ENCODE measurements at places on chromosomes 7 and 10.

DNA sequence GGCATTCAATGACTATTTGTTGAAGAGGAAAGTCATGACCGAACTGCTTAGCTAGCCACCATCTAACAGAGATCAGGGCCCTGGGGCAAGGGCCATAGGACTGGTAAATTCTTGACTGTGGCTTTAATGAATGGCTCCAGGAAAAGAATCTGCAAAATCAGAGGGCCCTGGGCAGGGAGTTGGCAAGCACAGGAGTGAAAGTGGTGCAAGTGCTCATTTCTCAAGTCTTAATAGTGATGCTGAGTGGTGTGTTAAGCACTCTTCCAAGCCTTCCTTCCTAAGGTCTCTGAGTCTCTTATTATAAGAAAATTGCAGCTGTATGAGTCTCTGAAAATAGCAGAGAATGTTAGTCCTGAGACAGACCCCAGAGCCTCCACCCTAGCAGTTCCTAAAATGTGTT is 46.3 kb upstream of the EGR2 start:
- DNase-seq: no peak

GRCh38 chr10:31866118-31866670 is 62.4 kb downstream of the ARHGAP12 start:
- DNase-seq: peak; percentile 46

GRCh38 chr10:103724771-103725170 is 130.6 kb downstream of the SH3PXD2A start:
- DNase-seq: no peak

GRCh38 chr10:24518411-24518810 is 205.3 kb downstream of the ARHGAP21 start:
- no peak for DNase-seq

DNA sequence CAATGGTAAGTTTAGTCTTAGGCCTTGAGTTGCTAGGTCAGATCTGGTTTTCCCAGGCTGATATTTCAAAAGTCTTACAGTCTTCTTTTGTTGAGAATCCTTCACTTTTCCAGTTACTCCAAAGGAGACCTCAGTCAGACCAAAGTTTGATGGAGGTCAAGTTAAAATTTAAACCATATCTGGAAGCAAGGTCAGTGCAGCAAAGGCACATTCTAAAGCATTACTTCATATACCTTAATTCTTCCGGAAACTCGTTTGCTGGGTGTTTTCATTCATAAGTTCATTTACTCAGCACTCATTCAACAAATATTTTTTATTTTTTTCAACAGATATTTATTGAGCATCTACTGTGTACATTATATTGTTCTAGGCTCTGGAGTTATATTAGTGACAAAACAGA is 403.0 kb upstream of the LRGUK start:
- no peak for DNase-seq

GRCh38 chr10:55369670-55370420 is 568.8 kb upstream of the PCDH15 start:
- peak; percentile 65 for DNase-seq

GRCh38 chr10:46226900-46227558 is 59.8 kb upstream of the ANTXRL start:
- DNase-seq: no peak

- DNase-seq: no peak
Observed at GRCh38 chr7:135538376-135538775, 19.3 kb upstream of the NUP205 start.

DNA sequence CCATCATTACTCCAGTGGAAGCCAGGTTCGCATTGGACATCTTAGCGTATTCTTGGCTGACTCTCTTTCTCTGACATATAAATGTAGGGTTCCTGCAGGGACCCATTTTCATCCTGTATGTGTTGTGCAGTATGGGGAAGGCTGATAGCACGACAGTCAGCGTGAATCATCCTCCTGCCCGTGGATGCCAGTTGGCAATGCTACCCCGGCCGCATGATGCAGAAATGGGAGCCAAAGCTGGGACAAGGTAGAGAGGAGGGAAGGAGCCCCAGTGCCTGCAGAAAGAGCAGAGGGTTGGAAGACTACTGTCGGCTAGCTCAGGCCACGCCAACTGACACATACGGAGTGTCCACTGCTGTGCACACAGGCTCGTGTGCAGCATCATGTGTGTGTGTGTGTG is 251.6 kb downstream of the SKAP2 start:
- DNase-seq: no peak

GRCh38 chr10:102865620-102866019 is 3.6 kb upstream of the AS3MT start:
- no peak for DNase-seq

DNA sequence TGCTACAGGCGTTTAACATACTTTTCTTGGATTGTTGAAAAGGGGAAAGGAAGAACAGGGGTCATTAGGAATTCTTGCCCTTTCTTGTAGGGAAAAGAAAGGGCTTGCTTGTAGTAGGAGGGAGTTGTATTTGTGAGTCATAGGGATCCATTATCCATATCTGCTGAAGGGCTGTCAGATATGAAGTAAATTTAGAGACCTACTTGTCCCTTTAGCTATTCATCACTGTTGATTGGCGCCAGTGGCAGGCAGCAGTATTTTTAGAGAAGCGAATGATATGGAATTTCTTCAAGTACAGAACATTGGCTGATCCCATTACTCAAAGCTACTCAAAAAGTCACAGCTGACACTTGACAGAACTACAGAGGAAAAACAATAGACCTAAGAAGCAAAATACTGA is 97.7 kb downstream of the CELF2 start:
- DNase-seq: no peak

DNA sequence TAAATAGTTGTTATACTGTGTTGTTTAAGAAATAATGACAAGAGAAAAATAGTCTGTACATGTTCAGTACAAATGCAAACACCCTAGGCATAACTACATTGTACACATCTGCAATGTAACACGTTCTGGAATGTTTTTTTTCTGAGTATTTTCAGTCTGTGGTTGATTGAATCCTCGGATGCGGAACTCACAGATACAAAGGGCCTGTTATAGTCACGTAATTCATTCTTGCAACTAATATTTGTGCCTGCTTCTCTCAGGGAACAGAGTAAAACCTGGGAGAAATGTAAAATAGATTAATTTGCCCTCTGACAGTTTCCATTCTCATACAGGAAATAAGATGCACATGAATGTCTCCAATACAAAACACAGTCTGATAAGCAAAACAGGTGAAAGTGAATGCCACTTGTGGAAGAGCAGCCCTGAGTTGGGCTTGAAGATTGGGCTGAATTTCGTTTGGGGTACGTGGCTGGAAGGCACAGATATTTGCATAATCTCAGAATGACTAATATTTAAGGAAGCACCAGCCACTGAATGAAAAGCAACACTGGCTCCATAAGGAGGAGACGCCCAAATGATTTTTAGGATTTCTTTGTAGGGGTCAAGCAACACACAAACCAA is 19.1 kb downstream of the DENND2A start:
- DNase-seq: no peak

DNA sequence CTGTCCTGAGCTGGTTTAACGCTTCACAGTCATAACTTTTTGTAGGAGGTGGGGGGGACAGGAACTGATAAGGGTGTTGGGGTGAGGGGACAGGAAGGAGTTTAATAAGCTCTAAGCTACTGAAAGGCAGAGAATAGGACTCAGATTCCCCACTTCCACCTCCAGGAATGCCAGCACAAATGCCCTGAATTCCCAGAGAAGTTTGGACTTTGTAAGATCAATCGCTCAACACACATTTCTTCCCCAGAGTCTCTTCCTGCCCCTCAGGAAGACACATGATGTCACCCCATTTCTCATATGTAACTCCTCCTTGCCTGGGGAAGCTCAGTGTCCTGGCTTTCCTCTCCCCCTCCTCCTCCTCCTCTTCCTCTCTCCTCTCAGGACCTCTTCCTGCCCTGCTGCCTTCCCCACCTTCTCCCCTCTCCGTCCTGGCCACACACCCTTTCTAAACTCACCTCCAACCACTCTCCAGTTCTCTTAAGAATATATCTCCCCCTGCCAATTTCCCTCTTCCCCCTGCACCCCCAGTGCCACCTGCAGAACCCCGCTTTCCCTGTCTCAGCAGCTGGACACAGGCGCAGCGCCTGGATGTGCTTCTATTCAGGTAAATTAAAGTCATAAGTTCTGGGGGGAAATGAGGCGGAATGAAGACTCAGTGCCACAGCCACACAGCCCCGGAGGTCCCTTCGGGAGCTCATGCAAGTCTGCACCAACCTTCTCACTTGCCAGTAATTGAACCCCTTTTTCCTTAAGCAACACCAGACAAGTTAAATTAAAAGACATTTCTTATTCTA is 5.3 kb upstream of the LOXL4 start:
- no peak for DNase-seq

GRCh38 chr7:1695800-1696454 is 25.9 kb downstream of the ELFN1 start:
- no peak for DNase-seq

- DNase-seq: no peak
Observed at GRCh38 chr7:119620769-119621168, 652.2 kb upstream of the KCND2 start.

GRCh38 chr7:137469858-137470257 is 126.3 kb upstream of the PTN start:
- DNase-seq: no peak

- DNase-seq: no peak
Observed at GRCh38 chr10:86263209-86263608, 103.4 kb downstream of the GRID1 start.

DNA sequence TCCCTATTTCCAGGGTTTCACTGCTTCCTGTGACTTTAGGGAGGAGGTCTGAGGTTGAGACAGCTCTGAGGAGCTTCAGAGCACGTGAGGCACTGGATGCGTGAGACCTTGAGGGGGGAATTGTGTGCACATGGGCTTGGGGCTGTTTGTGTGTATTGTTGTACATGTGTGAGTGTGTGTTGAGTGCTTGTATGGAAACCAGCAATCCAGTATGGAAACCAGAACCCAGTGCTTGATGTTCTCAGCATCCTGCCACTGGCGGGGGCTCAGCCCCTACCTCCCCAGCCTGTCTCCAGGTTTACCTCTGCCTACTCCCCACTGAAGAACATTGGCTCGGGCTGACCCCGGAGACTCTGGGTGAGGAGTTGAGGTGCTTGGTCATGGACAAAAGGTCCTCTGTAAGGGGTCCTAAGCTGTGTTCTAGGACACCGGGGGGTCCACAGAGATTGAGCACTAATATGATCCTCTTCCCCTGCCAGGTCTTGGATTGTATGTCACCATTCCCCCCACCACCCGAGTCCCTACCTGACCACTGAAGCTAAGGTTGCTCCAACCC is 20.8 kb downstream of the SFTPD start:
- DNase-seq: no peak

DNA sequence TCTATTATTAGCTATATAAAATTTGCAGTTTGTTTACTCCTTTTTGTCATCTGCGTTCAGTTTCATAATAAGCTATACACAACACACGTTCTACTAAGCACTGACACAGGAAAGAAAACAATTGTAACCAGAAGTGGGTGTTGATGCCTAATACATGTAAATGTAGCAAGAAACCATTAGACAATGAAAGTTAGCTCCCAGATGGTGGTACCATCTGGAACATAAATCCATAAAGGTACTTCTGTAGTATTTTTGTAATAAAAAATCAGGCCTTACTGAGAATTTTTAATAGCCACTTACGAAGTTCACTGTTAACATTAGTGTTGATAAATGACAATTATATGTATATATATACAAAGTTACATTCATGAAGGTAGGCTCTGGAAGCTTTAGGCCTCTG is 194.7 kb downstream of the KCND2 start:
- no peak for DNase-seq

- peak; percentile 50 for DNase-seq
Observed at GRCh38 chr7:138000081-138000701, 1.7 kb downstream of the CREB3L2 start.

GRCh38 chr10:132729810-132730572 is 56.0 kb downstream of the NKX6-2 start:
- no peak for DNase-seq

GRCh38 chr7:142886866-142887265 is 1.3 kb upstream of the TRPV6 start:
- DNase-seq: no peak

DNA sequence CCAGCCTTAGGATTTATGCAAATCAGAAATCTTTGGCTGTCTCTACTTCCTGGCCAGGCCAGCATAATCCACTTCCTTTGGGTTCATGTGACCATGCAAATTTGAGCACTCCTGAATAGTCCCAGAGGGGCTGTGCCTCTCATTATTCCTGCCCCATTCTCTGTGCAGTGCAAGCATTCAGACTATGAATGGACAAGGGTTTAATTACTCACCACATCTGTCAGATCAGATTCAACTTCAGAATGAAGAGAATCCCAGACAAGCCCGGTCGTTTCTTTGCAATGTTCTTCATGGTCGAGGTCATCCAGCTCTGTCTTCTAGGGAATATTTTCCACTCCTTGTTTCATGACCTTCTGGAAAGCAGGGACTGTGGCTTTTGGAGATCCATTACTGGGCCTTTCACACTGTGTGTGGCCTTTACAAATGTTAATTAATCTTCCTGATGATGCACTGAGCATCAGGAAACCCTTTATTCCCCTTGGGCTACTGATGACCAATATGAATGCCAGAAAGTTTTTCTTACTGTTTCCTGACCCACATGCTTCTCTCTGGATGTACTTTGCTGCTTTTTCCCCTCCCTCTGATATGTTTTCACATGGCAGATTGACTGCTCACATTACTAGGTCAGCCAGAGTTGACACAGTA is 217.6 kb upstream of the TCF7L2 start:
- peak; percentile 97 for DNase-seq

DNA sequence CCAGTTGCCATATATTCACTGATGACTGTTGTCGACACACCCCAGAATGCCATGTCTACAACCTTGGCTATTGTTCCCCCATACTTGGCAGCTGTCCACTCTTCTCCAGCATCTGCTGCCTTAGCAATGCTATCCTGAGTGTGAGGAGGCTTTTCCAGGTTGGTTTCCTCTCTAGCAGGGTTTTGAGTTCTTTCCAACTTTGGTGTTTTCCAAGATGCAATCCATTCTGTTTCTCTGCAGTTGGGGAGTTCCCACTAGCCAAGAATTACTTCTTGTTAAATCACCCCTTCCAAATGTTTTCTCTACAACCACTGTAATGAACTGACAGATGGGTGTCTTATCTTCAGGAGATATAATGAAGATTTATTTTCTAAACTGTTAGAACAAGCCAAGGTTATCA is 617.4 kb downstream of the CCSER2 start:
- DNase-seq: no peak
